ENCODE measurements at places on chromosomes 3 and 15.
A peak's percentile ranks its signal among the peaks of the same experiment; 100 is the strongest.

GRCh38 chr15:74042603-74043424 is 39.5 kb downstream of the GOLGA6A start:
- no peak for DNase-seq

GRCh38 chr15:56454836-56455235 is 10.1 kb downstream of the MNS1 start:
- no peak for DNase-seq

DNA sequence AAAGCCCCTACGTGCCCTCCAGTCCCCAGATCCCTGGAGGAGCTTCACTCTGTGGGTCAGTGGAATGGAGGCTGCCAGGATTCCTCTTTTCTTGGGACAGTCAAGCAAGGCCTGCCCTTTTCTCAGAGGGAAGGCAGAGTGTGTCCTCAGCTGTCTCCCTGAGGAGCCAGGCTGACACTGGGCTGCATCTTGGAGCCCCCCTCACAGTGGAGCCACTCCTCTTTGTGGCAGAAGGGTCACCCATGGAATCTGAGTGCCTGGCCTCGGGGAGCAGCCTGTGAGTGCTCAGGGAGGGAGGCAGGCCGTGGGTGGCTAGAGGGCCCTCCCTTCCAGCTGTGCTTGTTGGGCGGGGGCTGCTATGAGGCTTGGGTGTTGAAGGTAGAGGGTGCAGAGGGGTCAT is 41.2 kb downstream of the BOC start:
- no peak for DNase-seq

- DNase-seq: peak; percentile 86
Observed at GRCh38 chr15:92848852-92849598, 51.1 kb upstream of the CHD2 start.

GRCh38 chr3:107660306-107660976 is 137.7 kb downstream of the BBX start:
- DNase-seq: peak; percentile 63

GRCh38 chr3:120838441-120839091 is 69.4 kb upstream of the STXBP5L start:
- no peak for DNase-seq

GRCh38 chr15:49024840-49025239 is 21.4 kb downstream of the SECISBP2L start:
- DNase-seq: no peak

DNA sequence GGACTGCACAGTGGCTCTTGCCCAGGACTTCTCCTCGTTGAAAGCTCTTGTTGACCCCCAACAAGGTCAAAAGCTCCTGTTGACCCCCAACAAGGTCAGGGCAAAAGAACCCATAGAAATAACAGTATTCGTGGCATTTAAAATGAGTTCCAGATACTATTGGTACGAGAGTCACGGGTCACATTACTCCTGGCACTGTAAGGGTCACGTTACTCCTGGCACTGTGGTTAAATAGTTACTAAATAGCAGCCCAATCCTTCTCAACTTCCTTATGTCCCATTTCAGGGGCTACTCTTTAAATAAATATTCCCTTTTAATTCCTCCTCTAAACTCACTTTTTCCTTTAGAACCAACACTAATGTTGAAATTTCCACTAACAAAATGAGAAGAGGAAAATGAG is 18.2 kb upstream of the ADCY5 start:
- no peak for DNase-seq

DNA sequence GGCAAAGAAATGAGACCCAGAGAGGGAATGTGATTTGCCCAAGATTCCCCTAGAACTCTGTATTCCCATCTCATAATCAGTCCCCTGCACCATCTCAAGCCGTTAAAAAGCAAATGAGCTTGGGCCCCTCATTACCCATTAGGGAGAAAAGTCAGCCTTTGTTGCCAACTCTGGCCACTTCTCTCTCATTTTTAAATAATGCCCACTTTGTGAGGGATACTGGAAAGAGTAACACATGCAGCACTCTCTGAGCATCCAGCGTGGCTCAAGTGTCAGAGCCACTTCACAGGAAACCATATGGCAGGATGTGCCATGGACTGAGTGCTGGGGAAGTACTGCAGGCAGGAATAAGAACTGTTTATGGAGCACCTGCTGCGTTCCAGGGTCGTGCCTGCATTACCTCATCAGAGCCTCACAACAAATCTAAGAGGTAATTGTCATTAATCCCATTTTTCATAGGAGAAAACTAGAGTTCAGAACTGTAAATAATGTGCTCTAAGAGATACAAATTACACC is 49.8 kb upstream of the SLC6A1 start:
- DNase-seq: no peak

- DNase-seq: no peak
Observed at GRCh38 chr15:54812383-54812782, 384.4 kb downstream of the RSL24D1 start.

- no peak for DNase-seq
Observed at GRCh38 chr3:32821686-32822296, 4.0 kb downstream of the TRIM71 start.

DNA sequence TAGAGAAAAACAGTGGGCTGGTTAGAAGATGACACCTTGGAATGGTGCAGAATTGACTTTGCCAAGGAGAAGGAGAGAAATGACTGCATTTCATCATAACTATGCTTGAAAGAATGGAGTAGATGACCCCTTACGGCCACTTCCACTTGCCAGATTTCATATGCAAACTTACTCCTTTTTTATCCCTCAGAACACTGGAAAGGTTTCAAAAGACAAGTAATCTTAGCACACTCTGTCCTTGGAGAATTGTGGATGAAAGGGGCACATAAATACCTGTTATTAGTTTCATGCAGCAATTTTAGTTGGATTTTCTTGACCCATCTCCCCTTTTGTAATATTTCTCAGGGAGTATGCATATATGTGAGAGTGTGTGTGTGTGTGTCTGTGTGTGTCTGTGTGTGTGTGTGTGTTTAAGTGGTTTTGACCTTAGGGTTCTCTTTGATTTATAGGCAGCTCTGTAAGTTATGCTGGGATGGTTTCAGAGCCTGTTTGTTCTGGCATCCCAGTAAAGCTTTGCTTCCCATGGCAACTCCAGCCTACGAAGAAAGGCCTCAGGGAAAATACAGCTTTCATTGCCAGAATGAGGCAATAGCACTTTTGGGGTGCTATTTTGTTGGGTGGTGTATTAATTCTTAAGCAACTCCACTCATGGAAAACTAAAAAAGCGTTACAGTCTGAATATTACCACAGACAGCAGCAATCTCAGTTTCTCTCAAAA is 122.2 kb upstream of the TP63 start:
- no peak for DNase-seq

GRCh38 chr15:58486564-58486963 is 54.8 kb downstream of the LIPC start:
- DNase-seq: no peak

GRCh38 chr3:115082260-115082659 is 64.8 kb downstream of the ZBTB20 start:
- DNase-seq: no peak

GRCh38 chr15:73888224-73889041 is 15.1 kb downstream of the TBC1D21 start:
- no peak for DNase-seq

DNA sequence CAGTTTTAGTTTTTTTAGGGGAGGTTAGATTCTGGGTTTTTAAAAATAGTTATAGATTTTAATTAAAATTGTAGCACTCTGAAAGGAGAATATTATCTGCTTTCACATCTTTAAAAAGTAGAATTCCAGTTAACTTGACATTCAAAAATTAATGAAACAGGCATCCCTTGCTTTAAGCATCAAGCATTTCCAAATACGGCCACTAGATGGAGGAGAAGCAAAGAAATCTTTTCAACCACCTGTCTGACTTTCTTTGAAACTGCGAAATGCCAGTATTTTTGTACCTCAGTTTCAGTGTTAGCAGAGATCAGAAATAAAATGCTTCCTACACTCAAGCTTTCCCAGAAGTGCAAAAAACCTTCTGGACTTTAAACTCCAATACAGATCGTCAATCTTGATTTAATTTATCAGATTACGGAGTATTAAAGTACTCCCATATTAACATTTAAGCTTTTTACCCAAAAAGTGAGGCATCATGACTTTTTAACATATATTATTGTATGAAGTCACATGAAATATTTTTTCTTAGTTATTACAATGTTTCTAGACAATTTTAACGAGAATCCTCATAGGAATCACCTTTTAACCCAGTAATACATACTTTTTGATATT is 153.3 kb downstream of the P3H2 start:
- DNase-seq: peak; percentile 60

GRCh38 chr3:156230278-156230900 is 110.0 kb downstream of the KCNAB1 start:
- DNase-seq: no peak

DNA sequence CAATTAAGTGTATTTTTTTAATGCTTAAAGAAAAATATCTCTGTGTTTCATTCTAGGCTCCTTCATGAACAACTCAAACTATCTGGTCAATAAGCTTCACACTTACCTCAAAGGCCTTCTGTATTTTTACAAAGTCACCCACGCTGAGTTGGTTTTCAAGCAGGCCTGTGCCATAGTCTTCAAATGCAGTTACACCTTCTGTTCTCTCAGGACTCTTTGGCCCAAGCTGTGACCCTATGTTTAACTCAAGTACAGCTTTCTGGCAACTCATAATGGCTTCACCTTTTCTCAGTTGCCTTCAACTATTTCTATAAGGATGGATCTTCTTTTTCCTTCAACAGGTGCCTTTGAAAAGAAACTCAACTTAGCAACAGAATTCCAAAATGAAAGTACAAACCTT is 587 bp downstream of the WDR49 start:
- DNase-seq: no peak

DNA sequence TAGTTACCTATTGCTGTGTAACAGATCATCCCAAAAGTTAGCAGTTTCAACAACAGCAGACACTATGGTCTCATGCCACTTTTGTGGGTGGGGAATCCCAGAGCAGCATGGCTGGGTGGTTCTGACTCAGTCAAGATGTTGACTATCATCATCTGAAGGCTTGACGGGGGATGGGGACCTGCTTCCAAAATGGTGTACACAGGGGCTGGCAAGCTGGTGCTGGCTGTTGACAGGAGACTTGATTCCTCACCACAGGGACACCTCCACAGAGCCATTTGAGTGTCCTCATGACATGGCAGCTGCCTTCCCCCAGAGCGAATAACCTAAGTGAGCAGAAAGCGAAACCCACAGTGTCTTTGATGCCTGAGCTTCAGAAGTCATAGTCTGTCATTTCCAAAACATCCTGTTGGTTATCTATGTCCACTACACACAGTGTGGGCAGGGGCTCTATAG is 19.1 kb downstream of the DNAJB8 start:
- no peak for DNase-seq

DNA sequence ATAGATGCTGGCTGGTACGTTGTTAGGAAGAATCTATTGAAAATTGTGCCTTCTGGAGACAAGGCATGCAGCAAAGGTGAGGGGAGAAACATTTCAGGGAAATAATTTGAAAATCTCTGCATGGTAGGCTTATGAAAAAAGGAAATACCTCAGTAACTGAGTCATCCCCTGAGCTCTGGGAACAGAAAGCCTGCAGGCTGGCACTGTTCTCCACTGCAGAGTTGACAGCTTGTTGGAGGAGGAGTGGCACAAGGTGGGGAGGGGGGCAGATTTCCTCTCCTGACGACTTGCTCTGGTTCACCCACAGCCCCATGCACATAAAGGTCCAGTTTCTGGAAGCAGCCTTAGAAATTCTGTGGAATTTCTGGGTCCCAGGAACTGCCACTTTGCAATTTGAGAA is 179.4 kb downstream of the ABHD5 start:
- peak; percentile 83 for DNase-seq

GRCh38 chr3:184946917-184947316 is 135.0 kb downstream of the VPS8 start:
- no peak for DNase-seq

DNA sequence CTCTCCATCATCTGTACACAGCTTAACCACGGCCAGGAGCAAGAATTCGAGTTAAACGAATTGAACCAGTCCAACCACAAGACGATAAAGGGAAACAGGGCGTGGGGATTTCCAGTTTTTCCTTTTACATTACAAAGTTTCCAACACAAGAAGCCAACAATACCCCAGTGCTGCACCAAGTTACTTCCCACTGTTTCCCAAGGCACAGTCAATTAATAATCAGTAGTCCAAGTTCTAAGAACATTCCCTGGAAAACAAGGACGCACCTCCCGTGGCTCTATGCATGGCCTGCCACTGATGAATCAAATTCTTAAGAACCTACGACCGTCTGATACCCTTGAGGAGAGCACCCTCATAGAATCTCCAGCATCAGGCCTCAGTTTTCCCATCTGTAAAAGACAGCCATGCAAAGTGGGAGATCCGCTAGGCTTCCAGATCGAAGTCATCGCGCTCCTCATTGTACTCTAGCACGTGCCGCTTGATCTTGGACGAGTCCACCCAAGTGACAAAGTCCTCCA is 774 bp downstream of the IMP3 start:
- no peak for DNase-seq

DNA sequence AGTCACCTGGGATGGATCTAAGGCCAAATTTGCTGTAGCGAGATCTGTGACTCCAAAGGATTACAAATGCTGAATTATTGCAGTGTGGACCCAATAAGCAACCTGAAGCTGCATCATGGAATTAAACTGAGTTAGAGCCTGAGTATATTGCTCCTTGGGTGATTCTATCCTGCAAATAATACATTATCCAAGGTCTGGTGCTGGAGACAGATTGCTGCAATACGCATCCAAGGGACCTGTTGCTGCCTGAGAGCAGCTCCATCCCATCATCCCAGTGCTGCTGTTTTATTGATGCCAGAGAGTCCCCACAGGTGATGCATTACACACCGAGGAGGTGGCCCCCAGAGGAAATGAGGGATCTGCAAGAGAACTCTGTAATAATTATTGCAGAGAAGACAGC is 31.6 kb upstream of the PCSK6 start:
- no peak for DNase-seq

GRCh38 chr3:70984776-70985482 is 598.6 kb downstream of the FOXP1 start:
- DNase-seq: peak; percentile 64

DNA sequence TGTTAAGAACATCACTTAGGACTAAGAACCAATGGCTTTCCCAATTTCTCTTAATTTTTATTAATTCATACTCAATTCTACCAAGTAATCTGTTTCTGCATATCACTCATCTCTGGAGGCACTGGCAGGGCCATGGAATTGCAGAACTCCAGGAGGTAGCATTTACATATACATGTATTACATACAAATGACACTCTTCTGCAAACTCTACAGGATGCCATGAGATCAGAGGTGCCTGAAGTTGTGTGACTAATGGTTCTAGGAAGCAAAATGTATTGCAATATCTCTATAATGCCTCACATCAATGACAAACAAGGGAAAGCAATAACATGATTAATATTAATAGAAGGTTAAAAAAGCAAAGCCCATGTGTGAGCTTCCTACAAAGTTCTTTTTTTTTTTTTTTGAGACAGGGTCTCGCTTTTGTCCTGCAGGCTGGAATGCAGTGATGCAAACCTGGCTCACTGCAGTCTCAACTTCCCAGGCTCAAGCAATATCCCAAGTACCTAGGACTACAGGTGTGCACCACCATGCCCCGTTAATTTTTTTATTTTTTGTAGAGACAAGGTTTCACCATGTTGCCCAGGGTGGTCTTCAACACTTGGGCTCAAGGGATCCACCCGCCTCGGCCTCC is 33.0 kb downstream of the DENND6A start:
- no peak for DNase-seq

- DNase-seq: no peak
Observed at GRCh38 chr15:70279096-70279495, 181.4 kb upstream of the TLE3 start.
